ENCODE measurements at places on chromosomes 5 and 9.
A peak's percentile ranks its signal among the peaks of the same experiment; 100 is the strongest.

DNA sequence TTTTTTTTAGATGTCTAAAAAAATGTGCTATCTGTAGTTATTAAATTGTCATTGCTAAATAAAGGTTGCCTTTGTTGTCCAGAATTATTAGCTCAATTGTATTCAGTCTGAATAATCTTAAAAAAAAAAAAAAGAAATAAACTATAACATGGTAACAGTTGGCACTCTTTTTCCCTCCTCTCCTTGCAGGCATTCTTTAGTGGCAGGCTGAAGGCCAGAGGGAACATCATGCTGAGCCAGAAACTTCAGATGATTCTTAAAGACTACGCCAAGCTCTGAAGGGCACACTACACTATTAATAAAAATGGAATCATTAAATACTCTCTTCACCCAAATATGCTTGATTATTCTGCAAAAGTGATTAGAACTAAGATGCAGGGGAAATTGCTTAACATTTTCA is 87.6 kb upstream of the FAM170A start:
- no peak for DNase-seq

DNA sequence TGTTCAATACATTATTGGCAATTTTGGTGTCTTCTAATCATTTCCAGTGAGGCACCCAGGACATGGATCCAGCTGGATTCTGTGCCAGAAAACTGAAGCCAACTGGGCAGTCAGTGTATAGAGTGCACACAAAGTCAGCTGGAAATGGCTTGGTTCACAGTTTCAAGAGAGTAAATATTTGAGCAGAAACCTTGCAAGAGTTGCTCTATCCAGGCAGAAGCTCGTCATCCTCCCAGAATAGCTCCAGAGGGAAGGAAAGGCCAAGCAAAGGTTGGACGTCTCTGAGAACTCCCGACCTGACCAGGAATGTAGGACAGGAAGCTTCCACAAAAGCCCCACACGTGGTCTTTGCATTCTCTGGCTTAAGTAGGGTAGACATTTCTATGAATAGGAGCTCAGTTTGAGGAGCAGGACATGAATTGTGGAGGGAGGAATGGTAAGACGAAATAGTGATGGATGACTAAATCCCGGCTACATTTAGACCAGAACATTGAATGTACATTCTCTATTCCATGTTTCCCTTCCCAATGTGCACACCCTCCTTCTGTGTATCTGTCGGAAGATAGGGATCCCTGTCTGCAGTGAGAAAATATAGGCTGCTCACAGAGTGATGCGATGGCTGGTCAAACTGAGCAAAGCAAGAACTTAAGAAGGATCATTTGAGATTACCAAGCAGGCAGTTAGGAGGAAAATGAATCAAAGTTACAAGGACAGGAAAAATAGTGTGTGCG is 72.7 kb upstream of the FCN2 start:
- DNase-seq, result peak; percentile 46

DNA sequence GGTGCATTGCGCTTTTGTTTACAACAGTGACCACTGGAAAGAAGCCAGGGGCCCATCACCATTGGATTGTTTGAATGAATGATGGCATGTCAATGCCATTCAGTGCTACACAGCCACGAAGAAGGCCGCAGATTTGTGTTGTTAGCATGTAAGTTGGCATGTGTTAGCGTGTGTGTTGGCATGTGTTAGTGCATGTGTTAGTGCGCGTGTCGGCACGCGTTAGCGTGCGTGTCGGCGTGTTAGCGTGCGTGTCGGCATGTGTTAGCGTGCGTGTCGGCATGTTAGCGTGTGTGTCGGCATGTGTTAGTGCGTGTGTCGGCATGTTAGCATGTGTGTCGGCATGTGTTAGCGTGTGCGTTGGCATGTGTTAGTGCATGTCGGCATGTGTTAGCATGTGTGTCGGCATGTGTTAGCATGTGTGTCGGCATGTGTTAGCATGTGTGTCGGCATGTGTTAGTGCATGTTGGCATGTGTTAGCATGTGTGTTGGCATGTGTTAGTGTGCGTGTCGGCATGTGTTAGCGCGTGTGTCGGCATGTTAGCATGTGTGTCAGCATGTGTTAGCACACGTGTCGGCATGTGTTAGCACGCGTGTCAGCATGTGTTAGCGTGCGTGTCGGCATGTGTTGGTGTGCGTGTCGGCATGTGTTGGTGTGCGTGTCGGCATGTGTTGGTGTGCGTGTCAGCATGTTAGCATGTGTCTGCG is 15.3 kb upstream of the ANKRD33B start:
- DNase-seq, result no peak

GRCh38 chr5:116766470-116766947 is 191.9 kb upstream of the SEMA6A start:
- DNase-seq, result no peak

- no peak for DNase-seq
Measured at GRCh38 chr9:88828492-88828974, 162.7 kb upstream of the S1PR3 start.

DNA sequence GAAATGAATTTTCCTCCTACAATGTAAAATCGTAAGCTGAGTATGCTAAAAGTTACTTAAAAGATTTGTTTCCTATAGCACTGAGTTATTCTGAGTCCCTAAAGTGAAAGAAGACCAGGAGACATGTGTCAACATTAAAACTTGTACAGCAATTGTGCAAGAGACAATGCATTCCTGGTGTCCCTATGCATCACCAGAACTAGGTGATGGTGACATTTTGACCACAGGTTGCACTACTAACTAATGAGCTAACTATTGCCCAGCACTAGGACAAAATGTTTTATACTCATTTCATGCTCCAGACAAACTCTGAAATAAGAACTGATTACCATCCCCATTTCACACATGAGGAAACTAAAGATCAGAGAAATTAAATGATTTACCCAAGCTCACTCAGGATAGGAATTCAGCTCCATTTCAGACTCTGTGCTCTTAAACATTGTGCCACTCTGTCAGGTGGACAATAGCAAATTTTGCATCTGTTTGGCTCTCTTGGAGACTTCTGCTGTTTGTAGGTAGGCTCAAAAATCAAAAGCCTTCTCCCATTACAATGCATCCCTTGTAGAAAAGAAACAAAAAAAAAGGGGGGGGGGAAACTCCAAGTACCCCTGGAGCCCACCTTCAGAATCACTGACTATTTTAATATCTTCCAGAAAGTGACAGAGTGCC is 269.2 kb downstream of the ACTL7B start:
- DNase-seq, result no peak

- no peak for DNase-seq
Measured at GRCh38 chr5:143094087-143094521, 309.4 kb downstream of the NR3C1 start.

- DNase-seq, result no peak
Measured at GRCh38 chr9:112249277-112249676, 74.2 kb upstream of the SUSD1 start.

DNA sequence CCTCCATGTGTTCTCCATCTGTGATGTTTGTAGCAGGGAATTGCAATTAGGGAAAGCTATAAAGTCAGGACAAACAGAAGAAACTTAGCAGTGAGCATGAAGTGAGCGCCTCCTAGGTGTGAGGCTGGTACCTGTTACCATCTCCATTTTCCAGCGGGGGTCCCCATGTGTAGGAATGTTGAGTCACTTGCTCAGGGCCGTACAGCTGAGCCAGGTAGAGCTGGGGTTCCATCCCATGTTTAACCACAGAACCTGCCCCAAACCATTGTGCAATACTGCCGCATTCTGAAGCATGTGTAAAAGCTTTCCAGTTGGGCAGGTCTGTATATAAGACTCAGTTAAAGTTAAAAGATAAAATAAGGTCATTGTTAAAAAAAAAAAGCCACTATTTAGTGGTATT is 62.7 kb downstream of the NDFIP1 start:
- no peak for DNase-seq

DNA sequence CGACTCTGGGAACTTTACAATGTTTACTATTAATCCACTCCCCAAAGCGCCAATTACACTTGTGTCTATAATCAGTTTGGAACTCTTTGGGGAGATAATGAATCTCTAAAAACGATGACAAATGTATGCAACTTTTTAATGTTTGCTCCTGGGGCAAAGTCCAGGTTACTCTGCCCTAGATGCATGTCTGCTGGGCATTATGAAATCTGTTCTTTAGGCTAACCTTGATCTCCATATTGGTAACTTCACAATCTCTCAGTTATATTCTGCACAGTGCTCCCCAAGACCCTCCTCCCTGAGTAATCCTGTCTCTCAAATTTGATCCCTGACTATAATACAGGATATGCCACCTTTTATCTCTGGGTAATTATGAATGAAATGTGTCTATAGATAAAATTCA is 152.2 kb upstream of the TRPM3 start:
- DNase-seq, result no peak

DNA sequence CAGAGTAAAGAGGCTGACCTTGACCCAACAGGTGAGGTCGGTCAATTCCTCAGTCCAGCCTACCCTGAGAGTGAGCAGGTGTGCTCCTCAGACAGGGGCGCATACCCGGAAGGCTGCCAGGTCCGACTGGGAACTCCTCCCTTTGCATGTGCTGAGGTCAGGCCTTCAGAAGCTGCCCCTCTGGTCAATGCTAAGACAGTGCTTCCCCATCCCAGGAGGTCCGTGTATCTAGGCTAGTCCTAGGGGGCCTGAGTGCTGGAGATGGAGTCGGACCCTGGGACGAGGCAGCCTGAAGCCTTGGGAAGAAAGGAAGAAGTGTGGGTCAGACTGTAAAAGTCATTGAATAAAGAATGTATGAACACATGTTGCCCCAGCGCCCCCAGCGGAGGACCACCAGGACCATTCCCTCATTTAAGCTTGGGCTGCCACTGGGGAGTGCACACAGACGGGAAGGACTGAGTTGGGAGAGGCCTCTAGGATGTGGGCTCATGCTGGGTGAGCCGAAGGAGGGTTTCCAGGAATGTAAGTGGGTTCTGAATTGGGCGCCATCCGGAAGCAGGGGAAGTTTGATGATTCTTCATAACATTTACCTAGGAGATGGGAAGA is 41.0 kb upstream of the GFPT2 start:
- DNase-seq, result no peak

DNA sequence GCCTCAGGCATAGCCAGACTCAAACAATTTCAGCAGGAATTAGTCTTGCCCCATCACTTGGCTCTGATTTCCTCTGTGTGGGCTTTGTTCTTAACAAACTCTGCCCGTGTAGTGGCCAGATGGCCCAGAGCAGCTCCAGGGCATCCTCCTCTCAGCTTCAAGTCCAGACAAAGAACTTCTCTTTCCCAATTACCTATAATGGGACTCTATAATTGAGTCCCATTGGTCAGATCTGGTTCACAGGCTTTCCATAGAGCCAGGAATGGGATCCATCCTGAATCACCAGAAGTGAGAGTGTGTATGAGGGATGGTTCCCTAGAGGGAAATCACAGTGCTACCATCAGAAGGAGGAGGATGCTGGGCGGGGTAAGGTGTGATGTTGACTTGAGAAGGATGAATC is 515.8 kb downstream of the KIF4B start:
- DNase-seq, result no peak

DNA sequence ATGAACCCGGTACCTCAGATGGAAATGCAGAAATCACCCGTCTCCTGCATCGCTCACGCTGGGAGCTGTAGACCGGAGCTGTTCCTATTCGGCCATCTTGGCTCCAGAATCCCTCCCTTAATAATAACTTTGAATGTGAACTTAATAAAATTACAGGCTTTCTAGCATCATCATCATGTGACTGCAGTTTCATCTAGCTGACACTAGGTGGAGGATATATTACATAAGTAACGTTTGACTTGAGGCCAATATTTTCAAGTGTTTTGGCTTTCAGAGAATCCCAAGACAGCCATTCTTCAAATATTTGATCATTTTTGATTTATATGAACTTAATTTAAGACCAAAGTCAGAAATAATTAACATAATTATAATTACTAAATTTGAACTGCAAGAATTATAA is 474.9 kb upstream of the CDH10 start:
- DNase-seq, result no peak

- DNase-seq, result no peak
Measured at GRCh38 chr5:14582797-14583137, 1.2 kb downstream of the OTULINL start.

DNA sequence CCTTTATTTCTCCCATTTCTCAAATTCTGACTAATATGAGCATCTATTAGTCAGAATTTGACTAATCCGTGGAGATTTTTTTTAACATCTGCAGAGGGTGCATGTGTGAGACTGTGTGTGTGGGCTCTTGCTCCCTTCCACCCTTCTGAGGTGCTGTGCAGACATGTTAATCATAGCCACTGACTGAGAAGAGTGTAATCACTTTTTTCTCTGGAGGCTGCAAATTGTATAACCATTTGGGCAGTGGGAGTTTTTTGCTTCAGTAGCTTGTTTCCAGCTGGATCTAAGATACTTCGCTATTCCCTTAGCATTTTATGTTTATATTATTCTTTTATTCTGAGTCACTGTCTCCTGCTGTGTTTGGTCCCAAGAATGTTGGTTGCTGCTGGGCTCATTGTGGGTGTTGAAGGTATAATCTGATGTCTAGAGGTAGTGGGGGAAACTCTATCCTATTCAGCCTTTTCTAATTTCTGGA is 66.2 kb downstream of the ARHGEF28 start:
- no peak for DNase-seq

DNA sequence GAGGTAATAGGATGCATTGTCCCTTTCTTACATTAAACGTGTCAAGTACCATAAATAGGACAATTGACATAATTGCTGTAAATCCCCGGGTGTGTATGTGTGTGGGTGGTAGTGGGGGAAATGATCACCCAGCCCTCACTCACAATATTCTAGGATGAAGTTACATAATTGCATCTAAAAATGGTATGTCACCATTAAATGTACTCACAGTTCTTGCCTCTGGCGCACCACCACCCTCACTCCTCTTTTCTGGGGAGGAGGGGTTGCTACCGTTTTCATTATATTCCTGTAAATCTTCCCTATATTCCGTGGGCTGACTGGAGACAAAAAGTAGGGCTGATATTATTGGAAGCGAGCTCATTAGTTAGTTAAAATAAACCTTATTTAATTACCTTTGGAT is 563.8 kb downstream of the TLR4 start:
- DNase-seq, result no peak

DNA sequence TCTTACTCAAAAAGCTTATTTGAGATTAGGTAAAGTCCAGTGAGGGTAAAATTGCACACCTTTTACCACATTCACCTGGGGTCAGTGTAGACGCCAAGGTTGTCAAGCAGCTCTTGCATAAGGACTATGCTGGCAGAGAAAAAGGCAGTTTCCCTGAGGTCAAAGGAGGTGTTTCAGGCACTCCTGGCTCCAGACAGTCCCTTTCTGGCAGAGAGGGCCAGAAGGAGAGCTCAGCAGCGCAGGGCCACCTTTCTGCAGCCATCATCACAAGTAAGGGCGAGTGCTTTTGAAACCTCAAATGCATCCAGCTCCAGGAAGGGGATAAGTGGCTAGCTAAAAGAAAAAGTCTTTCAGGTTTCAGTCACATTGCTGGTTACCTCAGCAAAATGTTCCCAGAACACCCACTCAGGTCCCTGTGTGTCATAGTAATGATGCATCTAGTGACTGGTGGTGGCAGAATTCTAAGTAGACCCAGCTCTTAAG is 16.7 kb upstream of the IL13 start:
- DNase-seq, result no peak
